NCI-H1694 (cell line): ENCODE measurements at places on chromosomes 16 and 17.
A peak's percentile ranks its signal among the peaks of the same experiment; 100 is the strongest.

DNA sequence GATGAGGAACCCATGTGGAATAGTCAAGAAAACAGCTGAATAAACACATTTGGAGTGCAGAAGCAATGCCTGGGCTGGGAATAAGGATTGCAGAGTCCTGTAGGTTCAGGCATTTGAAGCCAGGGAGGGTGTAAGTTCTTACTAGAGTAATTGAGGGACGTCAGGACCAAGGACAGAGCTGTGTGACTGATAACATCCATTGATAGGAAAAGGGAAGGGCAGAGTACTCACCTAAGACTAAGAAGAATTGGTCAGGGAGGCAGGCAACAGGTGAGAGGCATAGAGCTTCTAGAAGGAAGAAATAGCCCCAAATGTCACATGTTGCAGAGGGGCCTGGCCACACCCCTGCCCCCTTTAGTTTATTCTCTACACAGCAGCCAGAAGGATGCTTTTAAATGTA is 79.8 kb upstream of the TMEM132E start:
- no peak for DNase-seq

GRCh38 chr17:66275651-66276050 is 26.8 kb upstream of the PRKCA start:
- DNase-seq: no peak

GRCh38 chr16:83967838-83968305 is at the start of gene NECAB2:
NECAB2 (plus strand) TSS chr16:83968244; CDS start chr16:83968649, 405 bp downstream.
- DNase-seq: no peak

DNA sequence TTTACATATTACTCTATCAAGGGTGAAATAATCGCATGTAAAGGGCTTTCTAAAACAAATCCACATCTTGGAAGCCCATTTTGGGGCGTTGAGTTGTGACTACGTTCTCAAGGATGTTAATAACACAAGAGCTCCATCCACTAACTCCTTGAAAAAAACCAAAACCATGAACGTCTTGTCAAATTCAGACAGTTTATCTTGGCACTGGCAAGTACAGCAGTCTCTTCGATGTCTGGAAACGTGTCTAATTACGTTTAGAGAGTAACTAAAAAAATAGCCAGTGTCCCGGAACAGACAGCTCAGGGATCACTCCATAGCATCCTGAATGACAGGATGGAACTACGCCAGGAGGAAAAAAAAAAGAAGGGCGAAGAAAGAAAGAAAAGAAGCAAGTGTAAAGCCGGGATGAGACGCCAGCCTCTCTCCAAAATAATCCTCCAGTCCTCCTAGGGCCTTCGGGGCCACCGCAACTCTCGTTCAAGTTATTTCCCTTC is 954 bp downstream of the MYO1D start:
- DNase-seq: no peak

- no peak for DNase-seq
These were observed 119.1 kb downstream of the FTO start for GRCh38 chr16:53822936-53823529.

- DNase-seq: no peak
These were observed 51.3 kb upstream of the FBXO47 start for GRCh38 chr17:39018267-39019134.

GRCh38 chr16:77374384-77374783 is 60.5 kb downstream of the ADAMTS18 start:
- DNase-seq: no peak

- DNase-seq: no peak
These were observed 230.1 kb upstream of the CCL2 start for GRCh38 chr17:34024806-34025551.

- DNase-seq: no peak
These were observed 80.3 kb downstream of the EFCAB13 start for GRCh38 chr17:47404006-47404405.

DNA sequence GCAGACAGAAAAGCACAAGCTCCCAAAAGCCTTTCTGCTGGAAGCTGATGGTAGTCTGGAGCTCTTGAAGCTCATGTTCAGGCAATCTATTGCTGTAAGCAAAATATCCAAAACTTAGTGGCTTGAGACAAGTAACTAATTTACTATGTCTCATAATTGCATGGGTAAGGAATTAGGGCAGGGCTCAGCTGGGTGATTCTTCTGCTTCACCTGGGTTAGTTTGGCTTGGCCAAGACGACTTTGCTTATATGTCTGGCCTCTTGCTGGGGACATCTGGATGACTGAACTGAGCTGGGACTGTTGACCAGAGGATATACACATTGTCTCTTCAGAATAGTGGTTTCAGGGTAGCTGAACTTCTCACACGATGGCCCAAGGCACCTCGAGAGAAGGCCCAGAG is 96.8 kb upstream of the WSCD1 start:
- no peak for DNase-seq

DNA sequence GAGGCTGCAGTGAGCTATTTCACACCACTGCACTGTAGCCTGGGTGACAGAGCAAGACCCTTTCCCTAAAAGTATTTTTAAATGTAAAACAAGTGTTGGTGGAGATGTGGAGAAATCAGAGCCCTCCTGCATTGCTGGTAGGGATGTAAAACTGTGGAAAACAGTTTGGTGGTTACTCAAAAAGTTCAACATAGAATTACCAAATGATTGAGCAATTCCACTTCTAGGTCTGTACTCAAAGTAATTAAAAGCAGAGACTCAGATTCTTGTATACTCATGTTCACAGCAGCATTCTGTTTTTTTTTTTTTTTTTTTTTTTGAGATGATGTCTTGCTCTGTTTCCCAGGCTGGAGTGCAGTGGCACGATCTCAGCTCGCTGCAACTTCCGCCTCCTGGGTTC is 141.8 kb downstream of the PITPNC1 start:
- no peak for DNase-seq

DNA sequence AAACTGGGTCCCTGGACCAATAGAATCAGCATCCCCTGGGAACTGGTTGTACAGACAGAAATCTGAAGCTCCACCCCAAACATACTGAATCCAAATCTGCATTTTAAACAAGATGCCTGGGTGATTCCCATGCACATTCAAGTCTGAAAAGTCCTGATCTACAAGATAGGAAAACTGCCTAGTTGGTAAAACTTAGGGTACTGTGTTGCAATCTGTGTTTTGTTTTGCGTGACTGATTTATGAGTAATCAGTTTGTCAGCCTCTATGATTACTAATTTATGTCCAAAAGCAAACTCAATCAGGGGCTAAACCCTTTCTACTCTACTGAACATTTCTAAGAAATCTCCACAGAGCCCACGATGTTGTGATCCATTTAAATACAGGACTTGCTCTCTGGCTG is 103.8 kb downstream of the YPEL2 start:
- DNase-seq: no peak

DNA sequence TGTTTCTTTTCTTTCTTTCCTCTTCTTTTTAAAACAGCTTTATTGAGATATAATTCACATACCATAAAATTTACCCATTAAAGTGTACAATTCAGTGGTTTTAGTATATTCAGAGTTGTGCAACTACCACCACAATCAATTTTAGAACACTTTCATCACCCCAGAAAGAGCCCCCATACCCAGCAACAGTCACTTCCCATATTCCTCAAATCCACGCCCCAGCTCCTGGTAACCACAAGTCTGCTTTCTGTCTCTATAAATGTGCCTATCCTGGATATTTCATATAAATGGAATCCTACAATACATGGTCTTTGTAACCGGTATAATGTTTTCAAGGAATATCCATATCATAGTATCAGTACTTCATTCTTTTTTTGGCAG is 19.4 kb downstream of the RARA start:
- no peak for DNase-seq

GRCh38 chr16:62102588-62102987 is 66.3 kb upstream of the CDH8 start:
- no peak for DNase-seq

DNA sequence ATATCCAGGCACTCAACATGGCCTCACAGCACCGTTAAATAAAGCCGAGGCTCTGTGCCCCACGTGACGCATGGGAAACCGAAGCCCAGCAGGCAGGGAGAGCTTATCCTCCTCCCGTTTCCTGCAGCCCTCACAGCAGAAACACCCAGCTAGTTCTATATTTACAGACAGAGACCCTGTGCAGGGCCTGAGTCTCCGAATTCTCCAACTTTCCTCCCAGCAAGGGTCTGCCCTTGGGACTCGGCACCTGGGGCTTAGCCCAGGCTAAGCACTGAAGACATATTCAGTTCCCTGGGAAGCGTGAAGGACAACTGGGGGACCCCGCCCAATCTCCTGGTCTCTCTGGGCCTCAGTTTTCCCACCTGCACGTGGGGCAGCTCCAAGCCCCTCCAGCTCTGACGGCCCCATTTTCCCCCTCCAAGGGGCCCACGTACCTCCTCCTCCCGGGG is 29.2 kb downstream of the TRPV3 start:
- no peak for DNase-seq

- no peak for DNase-seq
These were observed 172.3 kb upstream of the CDH11 start for GRCh38 chr16:65294165-65294564.

DNA sequence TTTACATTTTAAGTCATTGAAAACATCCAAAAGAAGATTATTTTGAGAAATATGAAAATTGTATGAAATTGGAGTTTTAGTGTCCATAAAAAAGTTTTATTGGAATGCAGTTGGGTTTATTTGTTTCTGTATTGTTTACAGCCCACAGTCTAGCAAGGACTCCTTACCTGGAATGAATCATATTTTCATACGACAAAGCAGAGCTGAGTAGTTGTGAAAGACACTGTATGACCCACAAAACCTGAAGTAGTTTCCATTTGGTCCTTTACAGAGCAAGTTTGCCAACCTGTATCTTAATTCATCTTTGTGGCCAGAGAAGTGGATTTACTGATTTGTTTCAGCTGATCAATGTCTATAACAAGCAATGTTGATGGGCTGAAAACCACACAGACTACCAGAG is 10.3 kb downstream of the CCL18 start:
- DNase-seq: no peak

DNA sequence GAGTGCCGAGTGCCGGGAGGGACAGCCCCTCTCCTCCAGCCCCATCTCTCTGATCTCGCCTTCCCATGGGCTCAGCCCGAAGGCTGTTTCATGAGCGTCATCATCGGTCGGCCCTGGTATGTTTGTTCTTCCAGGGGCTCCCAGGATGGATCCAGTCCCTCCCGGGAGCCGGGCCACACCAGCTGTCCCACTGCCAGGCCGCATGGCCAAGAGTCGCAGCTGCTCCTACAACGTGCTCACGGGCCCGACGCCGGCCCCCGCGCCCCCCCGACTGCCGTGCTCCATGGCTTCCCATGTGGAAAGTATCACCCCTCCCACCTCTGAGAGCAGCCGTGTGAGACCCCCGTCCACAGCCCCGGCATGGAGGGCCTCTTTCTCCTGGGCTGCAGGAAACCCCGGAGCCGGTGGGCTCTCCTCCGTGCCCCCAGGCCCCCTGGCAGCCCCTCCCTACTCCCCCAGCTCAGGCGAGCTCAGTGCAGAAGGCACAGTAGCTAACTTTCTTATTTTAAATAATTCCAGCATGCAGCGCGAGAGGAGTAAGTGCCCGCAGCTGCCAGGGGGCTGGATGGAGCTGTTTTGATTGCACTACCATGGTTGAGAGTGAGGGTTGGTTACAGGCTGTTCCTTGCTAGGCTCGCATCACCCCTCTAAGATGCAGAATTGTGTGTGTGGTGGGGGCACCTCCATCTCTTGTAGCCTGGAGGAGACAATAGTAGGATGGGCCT is 26.6 kb upstream of the GSE1 start:
- DNase-seq: peak; percentile 60

DNA sequence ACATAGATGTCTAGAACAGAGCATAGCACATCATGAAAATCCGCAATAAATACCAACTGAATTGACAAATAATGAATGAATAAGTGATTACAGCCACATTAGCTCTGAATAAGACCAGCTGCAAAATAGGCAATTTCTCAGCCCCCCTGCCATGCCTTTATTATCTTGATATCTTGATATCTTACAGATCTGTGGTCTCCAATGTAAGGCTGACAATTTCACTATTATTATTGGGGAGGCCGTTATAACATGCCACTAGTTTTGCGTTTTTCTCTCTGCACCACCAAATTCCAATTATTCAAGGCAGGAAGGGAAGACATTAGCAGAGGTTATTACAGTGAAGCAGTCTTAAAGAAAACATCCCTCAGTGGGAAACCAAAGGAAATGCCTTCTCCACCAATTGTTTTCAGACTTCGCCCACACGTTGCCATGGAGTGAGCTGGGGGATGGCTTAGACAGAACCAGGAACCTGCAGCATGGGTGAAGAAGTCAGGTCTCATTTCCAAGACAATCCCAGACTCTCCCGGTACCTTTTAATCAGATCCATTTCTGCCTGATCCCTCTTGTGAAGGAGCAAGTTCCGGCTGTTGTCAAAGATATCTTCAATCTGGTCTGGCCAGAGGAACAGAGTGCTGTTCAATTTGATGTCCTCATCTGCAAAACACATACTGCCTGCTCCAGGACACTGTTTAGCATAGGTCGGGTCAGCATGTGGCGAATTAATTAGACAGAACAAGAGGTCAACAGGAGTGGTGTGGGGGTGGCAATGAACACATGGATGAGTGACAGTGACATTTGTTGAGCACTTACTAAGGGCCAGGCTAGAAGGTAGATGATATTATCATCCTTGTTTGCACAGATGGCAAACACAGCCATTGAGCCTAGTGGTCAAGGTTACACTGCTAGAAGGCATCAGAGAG is 46.4 kb downstream of the DNAH3 start:
- no peak for DNase-seq

DNA sequence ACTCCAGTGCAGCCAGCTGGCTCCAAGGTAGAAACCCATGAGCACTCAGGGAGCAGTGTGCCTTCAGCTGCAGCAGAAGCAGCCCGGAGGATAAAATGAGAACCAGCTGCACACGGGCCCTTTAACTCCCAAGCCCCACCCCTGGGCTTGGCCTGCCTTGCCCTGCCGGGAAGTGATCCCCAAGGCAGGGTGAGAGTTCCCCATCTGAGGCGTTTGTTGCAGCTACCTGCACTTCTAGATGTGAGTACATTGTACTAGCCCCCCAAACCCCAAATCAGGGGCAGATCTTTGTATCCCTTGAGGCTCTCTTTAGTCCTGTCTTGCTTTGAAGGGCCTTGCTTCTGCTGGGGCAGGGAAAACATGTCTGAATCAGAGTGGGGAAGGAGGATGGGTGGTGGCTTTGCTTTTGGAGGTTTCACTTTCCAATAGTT is at the start of gene MVP:
TSS of gene MVP (plus strand) at position 192 of the 431 bp plus-strand sequence. CDS start 10,088 bp downstream, outside the sequence.
- DNase-seq: no peak

- no peak for DNase-seq
These were observed 89.9 kb upstream of the EEF2KMT start for GRCh38 chr16:5187402-5187952.

DNA sequence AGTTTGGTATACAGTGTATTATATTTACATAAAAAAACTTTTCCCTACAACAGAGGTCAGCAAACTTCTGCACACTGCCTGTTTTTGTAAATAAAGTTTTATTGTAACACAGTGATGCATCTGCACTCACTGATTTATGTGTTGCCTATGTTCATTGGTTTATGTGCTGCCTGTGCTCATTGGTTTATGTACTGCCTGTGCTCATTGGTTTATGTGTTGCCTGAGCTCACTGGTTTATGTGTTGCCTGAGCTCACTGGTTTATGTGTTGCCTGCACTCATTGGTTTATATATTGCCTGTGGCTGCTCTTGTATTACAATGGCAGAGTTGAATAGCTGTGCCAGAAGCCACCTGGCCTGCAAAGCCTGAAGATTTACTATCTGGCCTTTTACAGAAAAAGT is 81.6 kb downstream of the MYH11 start:
- no peak for DNase-seq

- DNase-seq: no peak
These were observed 122.9 kb downstream of the ABCA8 start for GRCh38 chr17:68832109-68832802.

- no peak for DNase-seq
These were observed 78.0 kb downstream of the YPEL2 start for GRCh38 chr17:59409336-59410048.

GRCh38 chr17:75430159-75430974 is 24.9 kb upstream of the GRB2 start:
- no peak for DNase-seq

GRCh38 chr17:15273141-15273793 is 8.1 kb upstream of the PMP22 start:
- DNase-seq: no peak
